NCI-H2081 treated with DMSO at 0.1 percent for 48 hours (cell line): ENCODE measurements at places on chromosomes 6 and 20.

GRCh38 chr6:15776458-15776980, 113.7 kb upstream of the DTNBP1 start:
- DNase-seq: no peak

GRCh38 chr20:35120012-35120701, 27.0 kb downstream of the EDEM2 start:
- no peak for DNase-seq

DNA sequence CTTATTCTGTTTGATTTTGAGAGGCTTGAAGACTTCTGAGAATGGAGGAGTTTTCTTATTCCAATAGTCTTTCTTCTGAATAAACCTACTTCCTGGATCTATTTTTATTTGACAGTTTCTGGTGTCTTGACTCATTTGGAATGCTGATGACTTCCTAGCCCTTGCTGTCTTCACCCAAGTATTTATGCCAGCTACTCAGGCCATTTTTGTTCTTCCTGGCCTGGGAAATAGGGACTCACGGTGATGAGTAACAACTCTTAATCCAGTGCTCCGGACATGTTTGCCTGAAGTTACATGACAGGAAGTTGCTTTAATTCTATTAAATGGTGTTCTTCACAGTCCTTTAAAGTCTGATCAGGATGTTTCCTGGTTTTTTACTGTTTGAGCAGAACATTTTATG, 272.1 kb upstream of the EYS start:
- no peak for DNase-seq

DNA sequence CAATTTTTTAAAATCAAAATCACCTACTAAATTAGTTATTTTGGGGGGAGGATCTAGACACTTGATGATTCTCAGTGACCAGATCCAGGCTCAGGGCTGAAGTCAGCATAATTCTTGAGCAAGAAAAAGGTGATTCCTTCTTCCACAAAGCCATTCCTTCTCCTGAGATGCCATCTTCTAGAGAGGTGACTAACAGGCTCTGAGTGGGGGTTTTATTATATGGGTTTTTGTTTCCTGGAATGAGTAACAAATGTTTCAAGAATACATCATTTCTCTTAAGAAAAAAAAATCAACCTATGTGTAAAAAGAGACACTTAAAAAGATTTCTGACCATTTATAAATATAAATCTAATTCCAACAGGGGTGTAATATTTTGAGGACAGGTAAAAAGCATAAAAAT, 154.3 kb downstream of the NFATC2 start:
- DNase-seq: no peak

- DNase-seq: peak; percentile 63
These were observed 205.4 kb downstream of the TPBG start for GRCh38 chr6:82569022-82569421.

GRCh38 chr6:27209659-27210269, 37.7 kb upstream of the PRSS16 start:
- no peak for DNase-seq

- no peak for DNase-seq
These were observed 17.5 kb upstream of the SAMHD1 start for GRCh38 chr20:36969051-36969450.

GRCh38 chr20:33061658-33062028, 7.9 kb downstream of the BPIFB3 start:
- DNase-seq: no peak

DNA sequence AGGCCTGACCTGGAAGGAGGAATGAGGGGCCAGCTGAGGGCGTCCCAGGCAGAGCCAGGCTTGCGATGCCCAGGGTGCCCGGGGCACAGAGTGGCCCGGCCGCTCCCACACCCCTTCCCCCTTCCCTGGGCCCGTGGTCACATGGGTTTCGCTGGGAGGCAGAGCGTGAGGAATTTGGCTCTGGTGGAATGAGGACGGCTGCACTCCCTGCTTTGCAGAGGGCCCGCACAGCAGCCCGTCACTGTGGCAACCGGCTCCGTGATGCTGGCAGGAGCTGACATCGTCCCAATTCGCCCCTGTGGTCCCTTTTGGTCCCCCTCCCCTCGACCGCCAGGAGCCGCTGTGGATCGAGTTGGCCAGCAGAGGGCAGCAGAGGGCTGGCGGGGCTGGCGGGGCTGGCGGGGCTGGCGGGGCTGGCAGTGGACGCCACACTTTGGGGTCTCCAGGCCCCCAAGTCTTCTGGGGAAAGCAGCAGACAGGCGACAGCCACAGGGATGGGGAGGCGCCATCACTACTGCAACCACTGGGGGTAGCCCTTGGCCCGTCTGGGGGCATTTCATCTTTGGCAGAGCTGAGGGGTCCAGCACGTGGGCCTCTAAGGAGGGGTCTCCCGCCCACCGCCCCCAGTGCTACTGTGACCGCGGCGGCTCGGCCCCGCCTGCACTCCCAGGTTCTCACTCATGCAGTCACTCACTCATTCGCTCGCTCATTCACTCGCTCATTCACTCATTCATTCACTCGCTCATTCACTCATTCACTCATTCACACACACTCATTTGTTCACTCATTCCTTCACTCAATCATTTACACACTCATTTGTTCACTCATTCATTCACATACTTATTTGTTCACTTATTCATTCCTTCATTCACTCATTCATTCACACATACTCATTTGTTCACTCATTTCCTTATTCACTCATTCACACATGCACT, 49.7 kb upstream of the BHLHE23 start:
- no peak for DNase-seq

DNA sequence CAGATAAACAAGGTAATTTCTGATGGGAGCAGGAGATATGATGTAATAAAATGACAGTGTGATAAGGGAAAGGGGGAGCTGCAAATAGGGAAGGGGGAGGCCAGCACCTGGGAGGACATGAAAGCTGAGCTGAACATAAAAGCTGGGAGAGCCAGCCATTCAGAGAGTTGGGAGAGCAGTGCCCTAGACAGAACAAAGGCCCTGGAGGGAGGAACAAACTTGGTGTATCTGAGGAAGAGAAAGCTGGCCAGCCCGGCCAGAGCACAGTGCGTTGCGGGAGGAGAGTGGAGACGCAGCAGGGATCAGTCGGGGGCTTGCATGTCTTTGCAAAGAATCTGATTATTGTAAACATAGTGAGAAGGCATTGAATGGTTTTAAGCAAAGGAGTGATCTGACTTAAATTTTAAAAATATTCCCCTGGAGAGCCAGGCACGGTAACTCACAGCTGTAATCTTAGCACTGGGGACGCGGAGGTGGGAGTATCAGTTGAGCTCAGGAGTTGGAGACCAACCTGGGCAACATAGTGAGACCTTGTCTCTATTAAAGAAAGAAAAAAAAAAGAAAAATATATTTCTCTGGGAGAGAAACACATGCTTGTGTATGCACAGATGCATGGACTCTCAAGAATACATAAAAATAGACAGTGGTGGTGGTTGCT, 318.2 kb downstream of the ZFAND3 start:
- no peak for DNase-seq
